ENCODE measurements at places on chromosomes 1 and 21.
A peak's percentile ranks its signal among the peaks of the same experiment; 100 is the strongest.

DNA sequence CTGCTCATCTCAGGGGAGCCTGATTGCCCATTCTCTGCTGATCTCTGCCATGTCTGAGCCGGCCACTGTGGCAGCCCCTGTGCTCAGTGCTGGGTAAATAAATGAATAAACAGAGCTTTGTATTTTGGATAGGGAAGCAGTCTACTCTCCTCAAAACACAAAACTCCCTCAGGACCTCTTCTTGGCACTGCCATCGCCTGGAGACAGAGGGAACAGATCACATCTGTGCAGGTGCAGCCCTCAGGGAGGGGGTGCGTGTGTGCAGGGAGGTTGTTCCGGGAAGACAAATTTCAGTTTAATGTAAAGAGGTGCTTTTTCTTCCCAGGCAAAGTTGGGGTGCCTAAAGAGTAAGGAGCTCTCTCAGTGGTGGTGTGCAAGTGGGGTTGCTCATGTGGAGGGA, 7.7 kb upstream of the FAM167B start:
- peak; percentile 52 for DNase-seq

DNA sequence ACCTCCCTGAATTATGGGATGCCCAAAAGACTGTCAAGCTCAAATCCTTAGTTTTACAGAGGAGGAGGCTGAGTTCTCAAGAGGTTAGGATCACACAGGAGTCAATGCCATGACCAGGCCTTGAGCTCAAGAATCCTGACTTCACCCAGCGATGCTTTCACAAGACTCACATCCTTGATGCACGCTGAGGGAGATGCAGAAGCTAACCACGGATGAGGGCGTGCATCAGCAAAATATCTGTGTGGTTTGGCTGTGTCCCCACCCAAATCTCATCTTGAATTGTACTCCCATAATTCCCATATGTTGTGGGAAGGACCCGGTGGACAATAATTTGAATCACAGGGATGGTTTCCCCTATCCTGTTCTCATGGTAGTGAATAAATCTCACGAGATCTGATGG, 133.2 kb downstream of the KCNJ6 start:
- DNase-seq, result no peak

- DNase-seq, result no peak
Observed at GRCh38 chr1:12603224-12603623, 14.8 kb downstream of the DHRS3 start.

- peak; percentile 47 for DNase-seq
Observed at GRCh38 chr1:32892368-32893197, 6.3 kb downstream of the HPCA start.

GRCh38 chr1:167095368-167095767, 1.5 kb downstream of the STYXL2 start:
- DNase-seq, result peak; percentile 53

DNA sequence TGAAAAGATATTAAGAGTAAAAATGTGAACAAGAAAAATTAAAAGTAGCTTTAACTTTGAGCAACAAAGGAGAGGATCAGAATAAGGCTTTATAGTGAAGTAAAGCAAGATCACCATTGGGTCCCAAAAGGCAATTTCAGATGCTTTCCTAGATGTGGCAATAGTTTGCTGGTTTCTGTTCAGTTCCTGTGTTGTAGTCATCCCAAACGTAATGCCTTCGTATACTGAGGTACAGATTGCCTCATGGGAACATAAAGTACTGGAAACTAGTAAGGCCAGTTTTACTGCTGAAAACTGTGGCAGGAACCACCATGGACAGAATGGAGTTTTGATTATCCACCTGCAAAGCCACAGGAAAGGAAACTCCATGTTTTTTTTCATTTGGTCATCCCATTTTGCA, 283.5 kb upstream of the SGIP1 start:
- no peak for DNase-seq

GRCh38 chr1:100626397-100626796, 88.5 kb downstream of the GPR88 start:
- no peak for DNase-seq

DNA sequence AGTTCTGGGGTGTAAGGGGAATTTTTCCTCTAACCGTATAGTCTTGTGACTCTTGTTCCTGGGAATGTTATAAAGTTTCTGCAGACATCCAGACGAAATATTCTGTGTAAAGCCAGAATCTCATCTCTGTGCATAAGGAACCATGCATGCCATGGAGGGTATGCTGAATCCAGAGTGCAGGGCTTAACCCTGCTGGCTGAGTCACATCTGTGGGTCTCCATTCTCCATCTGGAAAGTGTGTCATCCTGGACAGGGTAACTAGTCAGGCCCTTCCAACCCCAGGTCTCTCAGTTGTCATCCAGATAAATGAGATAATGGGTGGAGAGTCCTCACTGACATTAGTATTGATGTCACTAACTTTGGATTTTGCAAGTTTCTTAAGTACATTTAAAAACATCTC, 48.8 kb downstream of the ATP5PO start:
- DNase-seq, result no peak

DNA sequence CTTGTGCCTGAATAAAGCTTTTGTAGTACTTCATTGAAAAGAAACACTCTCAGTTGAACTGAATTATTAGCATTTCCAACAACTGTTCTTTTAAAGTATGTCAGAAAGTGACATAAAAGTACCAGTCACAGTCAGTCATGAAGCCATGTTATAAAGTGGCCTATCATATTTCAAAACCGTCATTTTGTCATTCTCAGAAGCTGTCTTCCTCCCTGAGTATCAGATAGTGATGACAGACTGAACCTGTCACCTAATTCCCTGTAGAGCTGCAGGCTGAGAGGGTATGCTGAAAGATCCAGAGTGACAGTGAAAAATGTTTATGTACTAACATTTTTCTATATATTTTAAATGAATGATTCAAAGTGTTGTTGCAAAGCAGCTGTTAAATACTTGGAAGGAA, 1121.7 kb upstream of the PRMT6 start:
- no peak for DNase-seq

DNA sequence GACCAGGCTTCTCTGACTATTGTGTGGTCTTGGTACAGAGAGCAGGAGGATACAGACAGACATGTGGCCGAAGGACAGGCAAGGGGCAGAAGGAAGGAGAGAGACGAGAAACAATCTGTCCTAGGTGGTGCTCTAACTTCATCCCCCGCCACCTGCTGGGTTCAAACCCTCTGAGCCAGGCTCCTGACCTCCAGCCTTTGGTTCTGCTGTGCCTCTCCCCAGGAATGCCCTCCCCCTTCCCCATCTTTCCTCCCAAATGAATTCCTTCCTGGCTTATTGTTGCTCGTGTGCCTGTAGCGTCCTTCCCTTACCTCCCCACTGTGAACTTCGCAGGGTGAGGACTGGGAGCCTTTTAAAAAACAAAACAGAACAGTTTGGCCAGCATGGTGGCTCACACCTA, 5.4 kb downstream of the TCEA3 start:
- no peak for DNase-seq

DNA sequence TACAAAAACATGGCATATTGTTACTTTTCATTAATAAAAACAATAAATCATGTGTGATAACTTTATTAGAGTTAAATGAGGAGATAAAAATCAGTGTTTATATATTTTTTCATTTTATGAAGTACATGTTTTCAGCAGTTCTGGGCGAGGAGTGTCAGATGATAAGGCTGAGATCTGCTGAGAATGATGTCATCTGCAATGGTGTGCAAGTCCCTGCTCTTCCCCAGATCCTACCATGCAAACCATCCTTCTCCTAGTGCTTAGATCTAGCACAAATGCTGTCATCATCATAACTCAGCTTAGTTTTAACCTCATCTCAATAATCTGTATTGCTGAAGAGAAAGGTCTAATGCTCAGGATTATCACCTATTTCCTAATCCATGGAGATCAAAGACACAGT, 214.4 kb upstream of the DAB1 start:
- DNase-seq, result no peak

DNA sequence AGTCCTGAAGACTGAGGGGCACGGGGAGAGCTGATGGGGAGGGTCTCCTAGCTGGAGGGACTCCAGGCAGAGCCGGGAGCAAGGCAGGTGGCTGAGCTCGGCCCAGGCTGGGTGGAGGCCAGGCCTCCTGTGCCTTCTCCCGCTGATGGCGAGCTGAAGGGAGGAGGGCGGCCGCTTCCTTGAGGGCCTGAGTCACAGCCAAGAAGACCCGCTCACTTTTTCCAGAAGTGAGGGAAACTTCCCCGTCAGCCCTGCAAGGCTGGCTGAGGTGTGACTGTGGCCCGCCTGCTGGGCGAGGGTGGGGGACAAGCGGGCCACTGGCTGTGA, 1.7 kb upstream of the VWA1 start:
- no peak for DNase-seq

DNA sequence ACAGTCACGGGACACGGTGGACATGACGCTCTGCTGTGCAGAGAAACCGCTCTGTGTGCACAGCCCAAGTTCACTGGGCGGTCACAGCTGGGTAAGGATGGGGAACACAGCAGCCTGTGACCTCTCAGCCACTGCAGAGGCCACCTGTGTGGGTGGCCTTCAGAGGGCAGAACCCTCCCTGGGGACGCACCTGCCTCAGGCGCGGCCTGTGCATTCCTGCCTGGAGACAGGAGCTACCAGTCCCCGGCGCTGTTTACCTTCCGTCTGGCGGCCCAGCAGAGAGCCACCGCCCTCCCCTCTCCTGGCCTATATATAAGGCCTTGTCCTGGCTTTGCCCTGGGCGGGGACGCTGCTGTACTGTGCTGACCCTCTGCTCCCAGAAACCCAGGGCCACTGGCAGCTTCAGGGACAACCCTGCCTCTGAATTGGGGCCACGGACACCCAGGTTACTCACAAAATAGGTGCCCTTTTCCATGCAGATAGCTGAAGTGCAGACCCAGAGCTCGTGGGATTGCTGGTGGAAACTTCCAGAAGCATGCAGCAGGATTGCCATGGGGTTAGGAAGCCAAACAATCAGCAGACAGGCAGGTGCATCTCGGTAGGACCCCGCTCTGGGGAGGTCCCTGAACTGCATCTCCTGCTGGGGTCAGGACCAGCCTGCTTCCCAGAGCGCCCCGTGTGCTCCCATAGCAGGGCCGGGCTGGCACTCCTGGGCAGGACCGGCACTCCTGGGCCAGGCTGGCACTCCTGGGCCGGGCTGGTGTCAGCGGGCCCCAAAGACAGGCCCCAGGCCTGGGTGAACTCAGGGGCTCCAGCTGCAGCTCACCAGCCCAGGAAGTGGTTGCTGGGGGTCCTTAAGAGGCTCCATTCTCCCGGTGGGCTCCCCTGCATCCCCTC, 83.6 kb downstream of the SIK1 start:
- DNase-seq, result peak; percentile 91

- DNase-seq, result no peak
Observed at GRCh38 chr1:26733982-26734381, 38.2 kb downstream of the ARID1A start.

DNA sequence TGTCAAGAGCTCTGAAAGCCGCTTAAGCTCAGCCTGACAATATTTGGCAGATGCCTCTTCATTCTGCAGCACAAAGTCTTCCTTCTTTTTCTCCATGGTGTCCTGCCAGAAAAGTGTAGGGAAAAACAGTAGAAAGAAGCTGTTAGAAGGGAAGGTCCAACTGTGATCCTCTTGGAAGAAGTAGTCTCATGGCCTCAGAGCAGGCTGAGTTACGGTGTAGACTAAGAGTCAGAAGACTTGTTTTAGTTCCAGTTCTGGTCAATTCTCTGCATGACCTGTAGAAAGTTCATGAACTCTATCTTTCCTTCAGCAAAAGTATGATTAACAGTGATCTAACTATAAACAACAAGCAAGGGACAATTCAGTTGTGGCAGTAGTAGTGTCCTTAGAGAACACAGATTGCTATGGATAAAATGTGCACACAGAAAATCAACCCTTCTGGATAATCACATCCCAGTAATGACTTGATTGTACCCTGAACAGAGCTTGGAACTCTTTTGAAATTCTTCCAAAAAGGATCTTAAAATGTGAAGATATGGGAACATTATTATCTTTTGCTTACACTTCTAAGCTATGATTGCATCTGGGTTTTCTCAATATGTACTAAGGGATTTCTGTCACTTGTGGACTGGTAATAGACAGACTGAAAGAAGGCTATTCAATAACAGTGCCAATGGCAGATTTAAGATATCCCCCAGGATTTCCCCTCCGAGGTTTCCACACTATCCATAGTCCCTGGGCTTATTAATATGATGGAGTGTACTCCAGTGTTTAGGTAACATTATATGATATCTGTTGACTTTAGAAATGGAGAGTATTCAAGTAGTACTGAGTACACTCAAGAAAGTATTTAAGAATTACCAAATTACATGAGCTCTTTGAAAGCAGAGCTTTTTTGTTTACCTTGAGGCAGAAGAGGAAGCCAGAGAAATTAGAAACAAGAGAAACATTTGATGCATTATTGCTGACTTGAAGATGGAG, 22.1 kb upstream of the GBP2 start:
- DNase-seq, result no peak

GRCh38 chr1:245997471-245998258, 509.4 kb downstream of the SMYD3 start:
- DNase-seq, result no peak

GRCh38 chr1:32448773-32449456, 16.0 kb upstream of the ZBTB8B start:
- DNase-seq, result no peak

- no peak for DNase-seq
Observed at GRCh38 chr1:225415967-225416745, 11.7 kb downstream of the LBR start.

- DNase-seq, result no peak
Observed at GRCh38 chr1:228333739-228334115, 72.9 kb downstream of the TRIM11 start.
